Fibroblast of skin of abdomen (primary cell): ENCODE measurements at places on chromosomes 4 and X.

- DNase-seq: no peak
These were observed 122.6 kb upstream of the VCX3B start for GRCh38 chrX:8341814-8342590.

GRCh38 chrX:140157611-140158010 is 192.3 kb upstream of the CXorf66 start:
- peak; percentile 76 for DNase-seq

DNA sequence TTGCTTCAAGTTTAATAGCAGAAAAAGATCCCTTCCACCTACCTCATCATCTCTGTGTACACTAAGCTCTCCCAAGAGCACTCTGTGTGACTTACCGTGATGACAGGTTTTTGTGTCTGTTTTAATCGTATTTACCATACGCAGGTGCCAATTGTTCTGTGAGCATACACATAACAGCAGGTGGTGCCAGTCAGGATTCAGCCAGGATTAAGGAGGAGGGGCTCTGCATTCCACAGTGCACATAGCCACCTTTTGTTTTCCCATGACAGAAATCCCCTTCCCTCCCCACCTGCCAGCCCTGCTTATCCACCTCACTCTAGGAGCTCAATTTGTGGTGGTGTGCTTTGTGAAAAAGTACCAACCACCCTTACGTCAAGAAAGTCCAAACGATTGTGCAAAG is 14.8 kb downstream of the ANK2 start:
- DNase-seq: no peak

DNA sequence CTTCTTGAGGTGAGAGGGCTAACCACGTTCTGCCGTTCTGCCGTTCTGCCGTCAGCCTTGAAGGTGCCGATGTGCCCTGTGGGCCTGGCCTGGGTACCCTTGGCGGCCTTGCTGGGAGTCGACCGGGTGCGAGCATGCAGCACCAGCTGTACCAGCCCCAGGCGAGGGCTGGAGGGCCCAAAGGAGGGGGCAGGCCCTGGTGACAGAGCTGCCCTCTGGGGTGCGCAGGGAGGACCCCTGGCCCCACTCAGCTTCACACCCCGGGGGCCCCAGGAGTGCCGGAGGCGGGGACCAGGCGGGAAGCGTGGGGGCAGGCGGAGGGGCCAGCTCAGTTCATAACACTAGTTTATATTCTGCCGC is 22.1 kb downstream of the UVSSA start:
- DNase-seq: no peak

- no peak for DNase-seq
These were observed 251.7 kb upstream of the GNPDA2 start for GRCh38 chr4:44978020-44978419.

DNA sequence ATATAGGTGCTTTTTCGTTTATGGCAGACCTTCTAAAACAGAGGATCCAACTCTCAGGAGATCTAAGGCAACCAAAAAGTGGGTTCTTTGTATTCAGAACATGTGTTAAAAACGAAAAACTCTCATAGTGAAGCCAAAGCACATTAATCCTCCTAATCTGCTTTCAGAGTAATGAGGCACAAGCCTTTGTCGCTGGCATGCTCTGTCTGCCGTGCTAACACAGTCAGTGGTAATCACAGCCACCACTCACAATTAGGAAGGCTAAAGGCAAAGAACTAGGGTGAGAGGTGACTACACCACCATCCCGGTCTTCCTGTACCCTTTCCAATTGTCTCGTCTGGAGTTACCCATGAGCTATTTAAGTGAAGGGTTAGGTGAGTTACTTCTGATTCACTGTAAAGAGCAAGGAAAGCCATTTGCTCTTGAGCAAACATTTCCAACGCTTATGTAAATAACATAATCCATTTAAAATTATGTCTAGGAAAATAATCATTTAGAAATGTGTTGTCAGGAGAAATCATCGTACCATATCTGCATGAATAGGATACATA is 40.7 kb downstream of the NPY2R start:
- no peak for DNase-seq

DNA sequence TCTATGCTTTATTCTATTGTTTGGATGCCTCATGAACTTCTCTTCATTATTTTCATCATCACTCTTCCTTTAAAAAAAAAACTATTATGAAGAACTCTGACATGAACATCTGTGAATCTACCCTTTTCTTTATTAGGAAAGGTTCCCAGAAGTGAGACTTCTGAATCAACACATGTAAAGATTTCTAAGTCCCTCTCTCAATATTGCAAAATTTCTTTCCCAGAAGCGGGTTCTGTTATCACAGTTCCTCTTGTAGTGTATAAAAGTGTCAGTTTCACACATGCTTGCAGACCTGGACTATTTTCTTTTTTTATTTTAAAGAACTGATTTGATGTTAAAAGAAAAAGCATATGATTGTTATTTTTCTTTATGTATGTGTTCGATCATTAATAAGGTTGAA is 330.8 kb upstream of the KLF3 start:
- no peak for DNase-seq

DNA sequence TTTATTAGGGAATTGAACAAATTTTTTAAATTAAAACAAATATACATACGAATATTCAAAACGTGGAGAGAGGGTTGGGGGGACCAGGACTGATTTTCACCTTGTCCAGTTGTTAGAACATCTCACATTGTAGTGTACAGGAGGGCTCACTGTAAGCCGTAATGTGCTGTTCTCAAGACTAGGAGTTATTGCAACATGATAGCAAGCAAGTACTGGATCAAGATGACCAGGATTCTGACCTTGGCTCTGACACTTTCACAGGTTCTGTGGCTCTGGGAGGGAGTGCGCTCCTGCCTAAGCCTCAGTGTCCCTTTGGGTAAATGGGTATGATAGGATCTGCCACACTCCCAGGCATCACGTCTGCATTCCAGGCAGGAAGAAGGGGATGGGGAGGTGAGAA is 59.0 kb downstream of the SORCS2 start:
- DNase-seq: no peak

DNA sequence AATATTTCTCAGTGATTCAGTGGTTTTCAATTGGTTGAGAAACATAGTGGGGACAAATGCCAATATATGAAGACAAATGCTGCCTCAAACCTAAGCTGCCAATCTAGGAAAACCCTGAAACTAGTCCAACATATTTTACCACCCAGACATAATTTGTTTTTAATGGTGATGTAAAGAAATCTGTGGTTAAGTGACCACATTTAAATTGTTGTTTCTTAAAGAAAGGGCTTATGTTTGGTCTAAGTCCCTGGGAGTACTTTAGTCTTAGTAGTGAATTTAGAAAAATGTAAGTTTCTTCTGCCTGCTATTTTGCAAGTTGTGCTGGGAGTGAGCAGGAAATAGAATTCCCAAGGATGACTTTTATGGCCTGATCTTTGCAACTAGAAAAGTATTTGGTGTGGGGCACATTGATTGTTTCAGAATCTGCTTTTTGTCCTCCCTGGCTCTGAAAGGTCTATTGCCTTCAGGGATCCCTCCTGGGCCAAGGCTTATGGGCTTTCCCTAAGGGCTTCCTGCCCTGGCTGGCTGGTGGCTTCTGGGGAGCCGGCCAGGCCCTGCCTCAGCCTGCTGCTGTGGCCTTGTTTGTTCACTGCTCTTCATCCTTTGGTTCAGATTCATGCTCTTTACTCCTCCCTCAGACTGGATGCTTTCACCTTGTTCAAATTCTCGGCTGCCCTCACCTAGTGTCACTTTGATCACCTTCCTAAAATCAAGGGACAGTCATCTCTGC is 169.8 kb upstream of the JADE1 start:
- DNase-seq: peak; percentile 73

GRCh38 chr4:133668061-133668851 is 519.2 kb downstream of the PCDH10 start:
- no peak for DNase-seq

GRCh38 chr4:20253735-20254409 is 2.2 kb downstream of the SLIT2 start:
- no peak for DNase-seq

- peak; percentile 85 for DNase-seq
These were observed 25.5 kb downstream of the ZNF330 start for GRCh38 chr4:141246243-141246642.

- peak; percentile 40 for DNase-seq
These were observed 34.7 kb downstream of the RLIM start for GRCh38 chrX:74579597-74580198.

GRCh38 chr4:127012549-127012948 is 620.2 kb upstream of the INTU start:
- DNase-seq: peak; percentile 90

DNA sequence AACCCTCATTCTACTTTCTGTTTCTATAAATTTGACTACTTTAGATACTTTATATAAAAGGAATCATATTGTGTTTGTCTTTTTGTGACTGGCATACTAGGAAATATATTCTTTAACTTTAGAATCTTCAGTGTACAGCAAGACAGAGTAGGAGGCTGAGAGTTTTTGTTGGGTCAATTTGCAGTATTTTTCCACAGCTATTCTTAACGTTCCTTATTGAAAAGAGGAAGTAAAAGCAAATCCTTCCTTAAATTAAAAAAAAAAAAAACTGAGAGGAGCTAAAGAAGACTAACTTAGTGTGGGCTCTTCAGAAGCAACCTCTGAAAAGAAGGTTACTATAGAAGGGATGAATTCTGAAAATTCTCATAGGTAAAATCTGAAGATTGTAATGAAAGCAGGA is 1194.6 kb downstream of the ADGRL3 start:
- DNase-seq: no peak

GRCh38 chrX:102976286-102976685 is 39.2 kb downstream of the RAB40AL start:
- DNase-seq: no peak

GRCh38 chr4:70356185-70356584 is 4.4 kb upstream of the SMR3A start:
- DNase-seq: no peak

DNA sequence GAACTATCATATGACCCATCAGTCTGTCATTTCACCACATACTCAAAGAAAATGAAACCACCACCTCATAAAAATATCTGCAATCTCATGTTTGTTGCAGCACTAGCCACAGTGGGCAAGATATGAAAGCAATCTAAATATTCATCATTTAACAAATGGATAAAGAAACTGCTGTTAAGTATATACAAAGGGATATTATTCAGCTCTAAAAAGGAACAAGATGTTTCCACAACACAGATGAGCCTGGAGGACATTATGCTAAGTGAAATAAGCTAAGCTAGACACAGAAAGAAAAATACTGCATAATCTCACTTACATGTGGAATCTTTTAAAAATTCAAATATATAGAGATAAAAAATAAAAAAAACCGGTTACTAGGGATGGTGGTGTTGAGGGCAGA is 108.2 kb upstream of the BRWD3 start:
- no peak for DNase-seq

GRCh38 chr4:183698909-183699308 is 39.8 kb downstream of the TRAPPC11 start:
- no peak for DNase-seq

DNA sequence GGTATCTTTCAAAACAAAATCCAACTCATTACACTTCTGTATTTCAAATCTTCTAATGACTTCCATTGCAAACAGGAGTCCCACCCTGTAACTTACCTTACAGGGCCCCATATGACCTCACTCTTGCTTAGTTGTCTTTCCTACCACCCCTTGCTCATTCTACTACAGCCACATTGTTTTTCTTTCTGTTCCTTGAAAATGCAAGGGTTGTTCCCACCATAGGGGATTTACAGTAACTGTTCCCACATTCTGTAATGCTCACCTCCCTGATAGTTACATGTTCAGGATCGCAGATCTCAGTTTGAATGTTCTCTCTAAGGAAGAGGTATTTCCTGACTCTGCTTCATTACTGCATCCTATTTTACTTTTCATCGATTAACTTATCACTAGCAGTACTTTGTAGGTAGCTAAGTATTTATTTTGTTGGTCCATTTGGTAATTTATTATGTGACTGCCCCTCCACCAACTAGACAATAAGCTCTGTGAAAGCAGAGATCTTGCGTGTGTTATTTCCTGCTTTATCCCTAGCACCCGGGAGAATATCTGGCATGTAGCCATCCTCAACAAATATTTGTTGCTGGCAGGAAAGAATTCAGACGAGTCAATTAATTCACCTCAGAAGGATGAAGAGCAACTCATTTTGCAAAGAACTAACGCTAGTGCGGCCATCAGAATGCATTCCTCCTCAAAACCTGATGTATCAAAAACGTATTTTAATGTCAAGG is 21.4 kb downstream of the MAOB start:
- DNase-seq: peak; percentile 22

- DNase-seq: peak; percentile 81
These were observed 97.9 kb upstream of the EOLA2 start for GRCh38 chrX:150036181-150036580.

DNA sequence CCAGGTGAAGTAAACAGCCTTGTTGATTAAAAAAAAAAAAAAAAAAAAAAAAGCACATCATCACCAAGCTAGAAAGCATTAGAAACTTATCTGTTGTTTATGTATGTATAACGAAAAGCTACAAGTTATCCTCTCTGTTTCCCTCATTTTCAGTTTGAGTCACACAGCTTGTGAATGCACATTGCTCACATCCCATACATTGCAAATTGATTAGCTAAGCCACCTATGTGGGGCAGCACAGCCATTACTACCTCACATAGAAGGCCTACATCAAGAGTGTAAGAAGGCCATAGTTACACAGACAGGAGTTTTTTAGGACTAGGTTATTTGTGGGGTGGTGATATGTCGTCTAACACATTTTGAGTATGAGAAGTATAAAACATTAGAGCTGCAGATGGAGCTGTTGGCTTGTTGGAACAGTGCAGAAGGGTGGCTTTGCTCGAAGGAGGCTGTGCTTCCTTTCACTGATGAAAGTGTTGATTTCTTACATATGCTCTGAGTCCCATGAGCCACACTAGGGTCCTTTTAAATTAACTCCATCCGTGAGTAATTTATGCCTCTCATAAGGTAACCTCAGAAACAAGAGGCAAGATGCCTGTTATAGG is 431.6 kb downstream of the GABRG1 start:
- DNase-seq: no peak

DNA sequence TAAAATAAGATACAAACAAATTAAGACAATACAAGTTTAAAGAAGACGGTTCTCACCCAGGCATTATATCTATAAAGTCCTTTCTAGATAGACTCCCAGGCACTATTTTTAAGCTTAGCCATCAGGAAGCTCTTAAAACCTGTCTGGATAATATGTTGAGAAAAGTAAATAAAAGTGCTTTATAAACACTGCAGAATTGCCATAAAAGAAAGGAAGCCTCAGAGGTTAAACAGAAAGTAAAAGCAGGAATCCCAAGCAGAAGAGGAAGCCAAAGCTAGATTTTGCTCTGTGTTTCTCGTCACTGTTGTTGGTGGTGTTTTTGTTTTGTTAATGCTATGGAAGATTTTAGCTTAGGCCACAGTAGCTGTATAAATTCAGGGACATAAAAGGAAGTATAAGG is 1267.3 kb downstream of the PCDH19 start:
- no peak for DNase-seq

DNA sequence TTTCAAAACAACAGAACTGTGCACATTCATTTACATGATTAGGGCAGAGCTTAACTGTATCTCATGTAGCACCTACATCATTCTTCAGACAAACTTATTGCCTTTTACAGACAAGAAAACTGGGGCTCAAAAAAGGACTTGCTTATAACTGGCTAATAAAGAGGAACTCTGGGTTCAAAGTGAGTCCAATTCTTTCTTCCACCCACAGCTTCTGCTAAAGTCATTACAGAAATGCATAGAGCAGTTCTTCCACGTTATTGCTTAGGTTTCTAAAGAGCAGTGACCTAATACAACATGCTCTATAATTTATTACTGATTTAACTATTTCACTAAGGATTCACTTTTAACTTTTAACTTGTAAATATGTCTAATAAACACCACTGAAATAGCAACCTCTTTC is 60.6 kb downstream of the ELOVL6 start:
- DNase-seq: no peak
